Fibroblast of skin of right biceps (primary cell): ENCODE measurements at places on chromosomes 6 and 20.

DNA sequence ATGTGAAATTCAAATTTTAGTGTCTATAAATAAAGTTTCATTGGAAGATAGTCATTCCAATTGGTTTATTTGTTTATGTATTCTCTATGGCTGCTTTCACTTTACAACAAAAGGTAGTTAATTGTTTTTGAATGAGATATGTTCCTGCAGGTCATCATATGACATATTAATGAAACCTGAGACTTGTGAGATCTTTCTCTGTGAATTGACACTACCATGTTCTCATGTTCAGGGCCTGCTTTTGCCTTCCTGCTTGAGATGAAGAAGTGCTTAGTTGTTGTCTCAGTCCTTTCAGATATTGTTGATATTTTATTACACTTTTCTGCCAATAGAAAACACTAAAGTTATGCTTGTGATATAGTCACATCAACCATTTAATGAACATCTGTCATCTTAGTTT is 132.5 kb downstream of the UTRN start:
- DNase-seq = no peak

- DNase-seq = no peak
Measured at GRCh38 chr6:76803038-76803580, 660.2 kb downstream of the HTR1B start.

GRCh38 chr20:39451386-39451785 is 489.2 kb downstream of the DHX35 start:
- no peak for DNase-seq

GRCh38 chr20:31653561-31653960 is 15.8 kb downstream of the COX4I2 start:
- DNase-seq = no peak

- peak; percentile 85 for DNase-seq
Measured at GRCh38 chr20:50992733-50993457, 30.0 kb downstream of the KCNG1 start.
